ENCODE measurements at places on chromosomes 7 and 10.

GRCh38 chr10:75801121-75801520, 369.7 kb downstream of the LRMDA start:
- no peak for DNase-seq

DNA sequence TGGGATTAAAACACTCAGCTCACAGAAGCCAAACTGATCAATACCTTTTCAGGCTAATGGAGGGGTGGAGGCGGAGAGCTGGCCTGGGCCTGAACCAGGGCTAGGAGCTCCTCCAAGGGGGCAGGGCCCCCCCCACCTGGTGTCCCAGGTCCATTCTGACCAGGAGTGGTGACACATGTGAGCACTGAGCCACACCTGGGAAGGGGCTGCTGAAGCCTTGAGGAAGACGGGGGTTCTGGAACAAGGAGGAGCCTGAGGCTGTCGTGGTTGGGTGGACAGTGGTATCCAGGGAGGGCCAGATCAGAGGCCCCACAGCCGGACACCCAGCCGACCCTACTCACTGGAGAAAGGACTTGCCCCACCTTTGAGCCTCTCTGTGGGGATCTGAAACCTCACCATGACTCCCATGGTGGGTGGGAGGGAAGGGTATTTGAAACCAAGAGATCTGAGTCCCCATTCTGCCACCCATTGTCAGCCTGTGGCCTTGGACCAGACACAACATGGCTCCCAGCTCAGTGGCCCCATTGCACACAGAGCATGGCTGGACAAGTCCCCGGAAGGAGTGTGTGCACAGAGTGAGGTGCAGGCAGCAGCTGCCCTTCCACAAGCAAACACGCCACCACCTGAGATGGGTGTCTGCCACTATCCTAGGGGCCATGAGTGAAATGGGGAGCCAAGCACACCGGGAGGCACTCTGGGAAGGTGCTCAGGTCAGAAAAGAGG, 12.4 kb downstream of the TMEM273 start:
- DNase-seq: no peak

DNA sequence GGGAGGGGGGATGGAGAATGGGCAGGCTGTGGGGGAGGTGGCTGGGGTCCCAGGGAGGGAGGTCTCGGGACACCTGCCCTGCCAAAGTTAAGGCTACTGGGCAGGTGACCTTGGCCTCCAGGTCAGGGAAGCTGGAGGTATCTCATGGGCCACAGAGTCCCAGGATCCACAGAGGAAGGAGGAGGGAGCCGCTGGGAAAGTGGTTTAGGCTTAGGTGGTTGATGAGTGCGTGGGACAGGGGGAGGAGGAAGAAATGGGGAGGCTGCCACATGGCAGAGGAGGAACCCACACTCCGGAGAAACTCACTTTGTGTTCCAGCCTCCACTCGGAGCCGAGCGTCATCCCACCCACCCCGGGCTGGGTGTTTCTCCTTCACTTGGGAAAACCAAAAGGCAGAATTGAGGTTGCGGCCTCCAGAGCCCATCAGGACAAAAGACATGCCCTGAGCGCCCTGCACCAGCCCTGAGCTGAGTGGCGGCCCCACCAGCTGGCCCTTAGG, 46.1 kb downstream of the ASB13 start:
- no peak for DNase-seq

GRCh38 chr10:67076144-67076543, 150.3 kb downstream of the LRRTM3 start:
- no peak for DNase-seq

DNA sequence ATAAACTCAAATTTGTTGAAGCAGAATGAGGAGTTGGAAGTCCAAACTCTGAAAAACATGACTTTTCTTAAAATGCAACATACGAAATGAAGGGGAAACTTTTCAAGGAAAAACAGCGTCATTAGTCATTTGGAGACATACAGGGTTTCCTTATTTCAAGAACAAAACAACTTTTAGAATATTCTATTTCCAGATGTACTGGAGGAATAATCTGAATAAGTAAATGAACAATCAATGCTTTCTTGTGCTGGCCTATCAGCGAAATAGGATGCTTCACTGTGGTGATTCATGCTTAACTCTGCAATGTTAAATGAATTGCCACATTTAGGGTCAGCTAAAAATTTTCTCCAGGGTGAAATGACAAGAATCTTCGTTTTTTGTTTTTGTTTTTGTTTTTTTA, 114.3 kb downstream of the SEMA3C start:
- no peak for DNase-seq
